Heart right ventricle (tissue), 16 donors: ENCODE measurements at places on chromosomes 7 and 10.

DNA sequence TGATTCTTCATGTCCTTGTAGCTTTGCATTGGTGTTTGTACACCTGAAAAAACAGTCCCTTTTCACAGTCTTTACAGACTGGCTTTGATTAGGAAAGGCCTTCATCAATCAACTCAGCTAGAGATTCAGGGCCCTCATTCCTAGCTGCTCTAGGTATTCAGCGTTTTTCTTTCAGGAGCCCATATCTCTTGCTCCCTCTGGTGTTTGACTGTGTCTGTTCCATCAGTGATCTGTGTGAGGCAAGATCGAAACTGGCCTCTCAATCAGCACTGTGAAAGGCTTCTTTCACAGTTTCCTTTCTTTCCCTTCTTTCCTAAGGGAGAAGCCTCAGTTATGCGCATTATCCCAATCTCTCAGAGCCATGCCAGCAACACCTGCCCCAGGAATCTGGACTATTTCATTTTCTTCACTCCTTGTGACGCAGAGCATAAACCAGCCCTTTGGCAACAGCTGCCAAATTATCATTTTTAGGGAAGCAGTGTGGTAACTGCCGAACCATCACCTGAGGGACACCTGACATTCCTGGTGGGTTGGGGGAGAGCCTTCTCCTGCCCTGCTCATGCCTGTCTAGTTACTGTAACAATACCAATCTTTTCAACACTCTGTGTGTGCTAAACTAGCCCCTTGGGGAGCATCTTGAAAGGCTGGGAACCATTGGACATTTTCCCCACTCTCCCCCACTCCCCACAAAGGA lies 75.7 kb upstream of the CCDC71L start:
- DNase-seq = peak; percentile 46

- no peak for DNase-seq
Observed at GRCh38 chr7:67947646-67948045, 951.0 kb downstream of the TYW1 start.

DNA sequence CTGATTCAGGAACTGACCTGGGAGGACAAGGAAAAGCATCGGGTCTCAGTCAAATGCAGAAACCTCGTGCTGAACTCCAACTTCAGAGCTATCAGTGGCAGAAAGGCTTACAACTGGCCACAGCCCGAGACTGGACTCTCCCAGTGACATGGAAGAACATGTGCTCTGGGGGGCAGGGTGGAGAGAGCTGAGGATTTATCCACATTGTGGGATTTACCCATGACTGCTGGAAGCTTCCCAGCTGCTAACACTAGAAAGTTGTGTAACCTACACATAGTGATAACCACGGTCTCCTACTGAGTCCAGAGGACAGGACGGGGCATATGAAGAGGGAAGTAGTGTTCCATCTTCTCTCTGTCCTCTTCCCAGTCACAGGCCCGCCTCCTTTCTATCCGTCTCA lies 103.4 kb downstream of the ITIH5 start:
- peak; percentile 69 for DNase-seq

- DNase-seq = no peak
Observed at GRCh38 chr7:3302681-3303320, 1.7 kb downstream of the SDK1 start.

GRCh38 chr7:41886901-41887311 lies 184.0 kb upstream of the INHBA start:
- peak; percentile 58 for DNase-seq

GRCh38 chr7:27030393-27031050 lies 65.3 kb downstream of the HOXA1 start:
- no peak for DNase-seq
